ENCODE measurements at places on chromosomes 2 and 18.

DNA sequence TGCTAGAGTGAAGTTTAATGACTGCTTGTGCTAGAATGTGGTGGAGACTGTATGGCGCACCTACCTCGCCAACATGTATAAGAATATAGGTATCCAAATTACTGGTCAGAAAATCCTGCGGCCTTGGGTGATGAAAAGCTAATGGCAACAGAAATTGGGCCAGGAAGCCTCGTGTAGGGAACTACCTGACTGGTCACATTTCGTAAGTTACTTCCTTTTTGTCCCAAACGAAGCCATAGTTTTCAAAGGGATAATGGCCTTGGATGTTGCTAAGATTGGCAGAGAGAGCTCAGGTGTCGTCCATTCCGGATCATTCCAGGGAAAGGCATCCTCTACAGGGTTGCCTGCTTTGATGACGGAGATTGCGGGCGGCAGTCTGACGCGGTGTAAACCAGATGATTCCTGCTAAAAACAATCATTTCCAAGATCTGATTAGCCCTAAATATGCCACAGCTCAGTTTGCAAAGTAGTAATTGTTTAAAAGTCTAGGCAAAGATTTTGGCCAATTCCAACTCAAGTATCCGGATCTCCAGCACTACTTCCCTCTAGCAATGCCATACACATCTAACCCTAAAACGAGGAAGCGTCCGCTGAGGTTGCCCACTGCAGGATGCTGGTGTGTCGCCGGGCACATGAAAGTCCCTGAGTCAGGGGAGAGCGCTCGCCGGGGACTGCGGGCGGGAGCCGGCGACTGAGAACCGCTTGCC lies 708 bp upstream of the MALT1 start:
- DNase-seq, result no peak

DNA sequence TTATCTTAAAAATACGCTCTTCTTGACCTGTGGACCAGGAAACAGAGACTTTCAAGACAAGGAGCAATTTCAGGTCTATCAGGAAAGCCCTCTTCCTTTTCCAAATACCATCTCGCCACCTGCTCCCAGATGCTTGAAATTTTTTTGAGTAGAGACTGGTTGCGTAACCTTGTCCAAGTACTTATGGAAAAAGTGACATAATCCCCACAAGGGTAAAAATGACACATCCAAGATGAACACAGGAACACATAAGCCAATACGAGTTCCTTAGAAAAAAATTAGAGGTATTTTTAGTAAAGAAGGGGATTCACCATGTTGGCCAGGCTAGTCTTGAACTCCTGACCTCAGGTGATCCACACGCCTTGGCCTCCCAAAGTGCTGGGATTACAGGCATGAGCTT lies 1.8 kb downstream of the SERPINB13 start:
- no peak for DNase-seq

DNA sequence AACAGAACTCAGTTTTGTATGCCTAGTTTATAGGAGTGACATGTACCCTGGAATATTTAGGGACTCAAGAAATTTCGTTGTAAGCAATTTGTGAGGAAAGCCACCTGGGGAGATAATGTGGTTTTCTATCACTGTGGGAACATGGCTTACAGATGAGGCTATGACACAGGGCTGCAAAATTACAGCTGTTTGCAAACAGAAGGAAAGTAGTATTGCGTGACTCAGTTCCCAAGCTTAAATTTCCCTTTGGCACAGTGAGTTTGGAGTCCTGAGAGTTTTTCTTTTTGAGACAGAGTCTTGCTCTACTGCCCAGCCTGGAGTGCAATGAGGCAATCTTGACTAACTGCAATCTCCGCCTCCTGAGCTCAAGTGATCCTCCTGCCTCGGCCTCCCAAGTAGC lies 149.8 kb downstream of the MYO5B start:
- DNase-seq, result no peak

DNA sequence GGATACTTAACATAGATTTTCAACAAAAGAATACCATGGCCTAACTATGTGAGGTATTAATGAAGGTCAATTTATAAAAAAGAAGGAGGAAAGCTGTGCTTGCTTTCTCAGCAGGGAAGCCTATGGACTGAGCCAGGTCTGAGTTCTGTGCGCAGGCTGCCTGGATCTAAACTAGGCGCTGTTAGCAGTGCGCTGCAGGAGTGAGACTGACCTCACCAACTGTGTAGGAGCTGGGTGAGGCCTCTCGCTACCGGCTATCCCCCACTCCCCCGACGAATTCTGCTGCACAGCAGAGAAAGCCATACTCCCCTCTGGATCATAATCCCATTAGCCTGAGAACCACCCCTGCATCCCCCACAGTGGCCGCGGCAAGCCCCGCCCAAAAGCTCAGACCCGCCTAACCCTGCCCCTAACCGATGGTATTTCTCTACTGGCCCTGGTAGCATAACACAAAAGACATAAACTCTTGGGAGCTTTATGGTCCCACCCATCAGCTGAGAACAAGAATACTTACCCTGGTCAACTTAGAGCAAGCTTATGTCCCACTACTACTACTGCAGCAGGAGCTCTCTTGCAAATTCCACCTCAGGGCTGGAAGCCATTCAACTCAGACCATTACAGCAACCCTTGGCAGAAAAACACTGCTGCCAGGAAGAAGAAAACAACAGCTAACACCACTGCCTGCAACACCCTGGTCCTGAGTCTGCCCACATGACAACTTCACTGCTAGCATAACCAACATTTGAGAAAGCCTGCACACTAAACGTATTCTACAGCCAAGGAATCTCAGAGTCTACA lies 28.0 kb downstream of the SULT1C2 start:
- DNase-seq, result no peak

GRCh38 chr2:216015722-216016464 lies 2.5 kb upstream of the MREG start:
- peak; percentile 18 for DNase-seq

DNA sequence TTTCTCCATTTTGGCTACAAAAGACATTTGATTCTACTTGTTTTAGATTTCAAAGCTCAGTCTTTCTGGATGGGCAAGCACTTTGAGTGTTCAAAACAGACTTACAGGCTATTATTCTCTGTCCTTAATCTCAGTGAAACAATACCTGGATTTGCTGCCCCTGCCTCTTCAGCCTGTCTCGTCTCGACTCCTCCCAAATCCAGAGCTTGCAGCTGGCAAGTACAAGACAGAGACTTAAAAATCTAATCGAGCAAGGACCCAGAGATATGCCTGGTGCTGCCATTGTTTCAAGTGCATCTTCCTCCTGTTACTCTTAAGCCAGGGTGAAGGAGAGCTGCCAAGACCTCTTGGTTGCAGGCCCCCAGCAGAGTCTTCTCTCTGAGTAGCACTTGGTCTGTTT lies 59.2 kb downstream of the LRRC30 start:
- DNase-seq, result no peak

DNA sequence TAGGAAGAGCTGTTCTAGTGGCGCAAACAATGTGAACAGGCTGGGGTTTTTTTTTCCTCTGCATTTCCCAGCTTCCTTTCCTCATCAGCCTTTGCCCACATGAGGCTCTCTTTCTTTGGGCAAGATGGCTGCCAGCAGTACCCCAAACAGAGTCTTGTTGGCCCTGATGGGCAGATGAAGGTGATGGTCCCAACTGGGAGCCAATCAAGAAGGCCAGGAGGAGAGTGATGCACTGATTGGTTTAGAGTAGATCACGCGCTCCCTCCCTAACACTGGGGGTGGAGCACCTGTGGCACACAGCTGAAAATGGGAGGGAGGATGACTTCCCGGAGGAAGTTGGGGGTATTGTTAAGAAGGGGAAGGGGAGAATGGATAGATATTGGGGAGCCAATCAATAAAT lies 96.3 kb upstream of the FZD7 start:
- no peak for DNase-seq

- DNase-seq, result no peak
Measured at GRCh38 chr2:134570676-134571075, 148.1 kb downstream of the TMEM163 start.

GRCh38 chr18:67433971-67434370 lies 82.5 kb downstream of the DSEL start:
- no peak for DNase-seq

- no peak for DNase-seq
Measured at GRCh38 chr2:153432381-153432780, 46.2 kb downstream of the RPRM start.

GRCh38 chr18:36811955-36812354 lies 16.8 kb downstream of the TPGS2 start:
- DNase-seq, result no peak

DNA sequence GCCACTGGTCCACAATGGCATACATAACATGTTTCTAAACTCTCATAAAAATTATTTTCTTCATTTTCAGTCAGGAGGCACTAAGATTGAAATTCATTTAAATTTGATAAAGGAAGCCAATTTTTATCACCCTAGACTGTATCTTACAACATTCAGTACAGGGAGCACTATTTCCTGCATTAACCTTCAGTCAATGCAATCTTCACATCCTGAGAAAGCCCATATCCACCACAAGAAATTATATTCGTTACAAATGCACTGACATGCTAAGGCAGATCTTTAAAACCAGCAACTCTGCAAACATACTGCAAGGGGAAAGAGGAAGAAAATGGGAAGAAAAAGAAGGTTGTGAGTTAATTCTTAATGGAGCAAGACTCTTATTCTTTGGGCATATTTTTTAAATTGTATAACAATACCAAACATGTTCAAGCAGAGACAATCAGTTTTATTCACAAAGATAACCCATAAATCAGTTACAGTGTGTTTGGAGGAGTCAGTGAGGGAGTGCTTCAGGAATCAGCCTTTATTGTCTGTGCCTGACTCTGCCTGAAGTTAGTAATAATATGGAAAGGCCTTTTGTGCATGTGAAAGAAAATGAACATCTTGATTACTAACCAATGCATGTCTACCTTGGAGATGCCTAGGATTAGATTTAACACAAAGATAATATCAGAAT lies 370.1 kb downstream of the FBXO15 start:
- no peak for DNase-seq

DNA sequence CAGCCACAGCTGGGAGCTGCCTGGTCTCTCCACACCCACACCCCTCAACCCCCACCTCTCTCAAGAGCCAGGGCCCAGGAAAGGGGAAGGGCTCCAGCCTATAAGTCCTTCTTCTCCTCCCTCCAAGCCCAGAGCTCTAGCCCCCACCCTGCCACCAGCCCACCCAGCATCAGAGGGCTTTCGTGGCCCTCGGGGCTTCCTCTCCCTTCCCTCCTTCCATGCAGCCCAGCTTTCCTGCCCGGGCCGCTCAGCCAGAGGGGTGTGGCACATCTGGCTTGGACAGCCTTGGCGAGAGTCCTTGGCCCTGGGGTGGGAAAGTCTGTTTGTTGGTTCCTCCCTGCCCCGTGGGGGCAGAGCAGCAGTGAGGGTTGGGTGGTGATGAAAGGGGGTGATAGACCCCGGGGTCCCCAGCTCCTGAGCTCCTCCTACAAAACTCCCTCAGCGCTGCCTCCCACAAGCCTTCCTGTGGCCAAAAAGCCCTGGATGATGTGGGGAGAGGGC lies 7.0 kb downstream of the TNS1 start:
- DNase-seq, result no peak

DNA sequence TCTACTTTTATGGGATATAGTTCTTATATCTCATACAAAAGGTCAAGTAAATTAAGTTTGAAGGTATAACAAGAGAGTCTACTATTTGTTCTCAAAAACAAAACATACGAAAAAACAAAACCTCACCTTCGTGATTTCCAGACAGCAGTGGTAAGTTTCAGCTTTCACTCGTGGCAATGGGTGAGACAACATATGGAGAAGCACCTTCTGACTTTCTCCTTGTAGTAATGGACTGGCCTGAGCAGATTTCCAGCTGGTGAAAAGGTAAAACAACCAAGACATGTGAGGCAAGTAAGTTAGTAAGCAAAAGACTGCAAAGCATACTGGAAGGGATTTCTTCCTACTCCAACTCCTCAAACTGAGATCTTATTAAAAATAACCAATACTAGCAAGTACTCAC lies 39.6 kb downstream of the RTTN start:
- no peak for DNase-seq

GRCh38 chr18:45833846-45834245 lies 8.4 kb downstream of the SIGLEC15 start:
- no peak for DNase-seq

DNA sequence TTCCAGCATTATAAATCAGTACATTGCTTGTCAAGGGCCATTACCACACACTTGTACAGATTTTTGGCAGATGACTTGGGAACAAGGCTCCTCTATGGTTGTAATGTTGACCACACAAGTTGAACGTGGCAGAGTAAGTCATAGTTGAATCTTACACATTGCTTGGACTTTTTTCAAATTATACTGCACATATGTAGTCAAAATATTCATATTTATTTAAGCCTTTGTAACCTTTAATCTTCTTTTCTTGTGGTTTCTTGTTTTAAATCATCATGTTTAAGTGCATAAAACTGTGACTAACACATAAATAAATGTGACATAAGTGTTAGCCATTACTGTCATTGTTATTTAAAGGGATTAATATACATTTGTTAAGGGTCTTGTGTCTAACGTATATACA lies 52.1 kb upstream of the EPB41L5 start:
- no peak for DNase-seq

- DNase-seq, result no peak
Measured at GRCh38 chr2:163656622-163657280, 79.1 kb downstream of the FIGN start.

- DNase-seq, result no peak
Measured at GRCh38 chr2:218405086-218405745, 5.5 kb downstream of the CTDSP1 start.

- no peak for DNase-seq
Measured at GRCh38 chr2:69493268-69493667, 56.0 kb upstream of the NFU1 start.

GRCh38 chr2:187922846-187923245 lies 368.6 kb upstream of the TFPI start:
- DNase-seq, result no peak

DNA sequence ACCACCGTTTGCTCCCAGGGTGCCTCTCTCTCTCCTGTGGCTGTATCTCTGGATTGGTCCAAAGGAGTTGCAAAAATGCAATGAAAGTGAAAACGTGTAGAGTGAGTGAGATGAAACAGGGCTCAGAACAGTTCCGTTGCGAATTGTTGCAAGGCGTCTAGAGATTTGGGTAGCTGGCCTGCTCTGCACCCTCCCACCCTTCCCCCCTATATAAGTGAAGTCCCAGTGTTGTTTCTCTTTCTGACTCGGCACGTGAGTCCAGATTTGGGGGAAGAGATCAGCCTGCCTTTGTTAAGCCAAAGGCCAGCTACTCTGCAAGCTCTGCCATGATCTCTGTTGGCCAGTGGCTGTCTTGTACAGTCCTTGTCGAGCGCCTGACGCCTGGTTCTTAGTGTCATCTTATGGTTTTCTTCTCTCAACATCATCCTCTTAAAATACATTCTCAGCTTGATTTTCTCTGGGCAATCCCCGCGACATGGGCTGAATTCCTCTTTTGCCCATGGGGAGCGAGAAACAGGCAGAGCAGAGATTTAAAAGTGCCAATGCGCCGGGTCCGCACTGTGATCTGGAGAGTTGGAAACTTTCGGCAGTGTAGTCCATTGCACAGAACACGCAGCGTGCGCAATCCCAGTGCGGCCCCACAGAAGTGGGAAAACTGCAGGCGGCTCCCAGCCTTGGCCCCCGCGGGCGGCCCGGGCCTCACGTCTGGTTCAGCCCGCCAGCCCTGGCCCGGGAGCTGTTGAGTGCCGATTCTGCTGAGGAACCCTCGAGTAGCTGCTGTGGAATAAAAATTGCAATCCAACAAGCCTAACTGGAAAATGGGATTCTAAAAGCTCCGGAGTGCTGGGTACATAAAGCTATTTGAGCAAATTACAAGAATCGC lies 9.3 kb downstream of the MEIS1 start:
- no peak for DNase-seq

GRCh38 chr2:200077210-200077650 lies 121.8 kb downstream of the MAIP1 start:
- no peak for DNase-seq

- no peak for DNase-seq
Measured at GRCh38 chr2:37776487-37776886, 105.0 kb upstream of the CDC42EP3 start.

Measured in stimulated activated CD4-positive, alpha-beta T cell treated with anti-CD3 and anti-CD28 coated beads, Interleukin-1b, Interleukin-23, amount 100 ng/mL, for 24 hours (primary cell).